ENCODE measurements at places on chromosomes 12 and 14.

GRCh38 chr12:109772622-109773321, 59.1 kb downstream of the FAM222A start:
- no peak for DNase-seq
- peaks cover 2% of the 10 kb centered on the region for H3K4me1 ChIP-seq
- no peak overlapping the region for H3K4me3 ChIP-seq
- H3K27ac ChIP-seq = no peak overlapping the region
- no peaks in the 10 kb centered on the region for H3K27me3 ChIP-seq
- no peaks in the 10 kb centered on the region for H3K36me3 ChIP-seq

DNA sequence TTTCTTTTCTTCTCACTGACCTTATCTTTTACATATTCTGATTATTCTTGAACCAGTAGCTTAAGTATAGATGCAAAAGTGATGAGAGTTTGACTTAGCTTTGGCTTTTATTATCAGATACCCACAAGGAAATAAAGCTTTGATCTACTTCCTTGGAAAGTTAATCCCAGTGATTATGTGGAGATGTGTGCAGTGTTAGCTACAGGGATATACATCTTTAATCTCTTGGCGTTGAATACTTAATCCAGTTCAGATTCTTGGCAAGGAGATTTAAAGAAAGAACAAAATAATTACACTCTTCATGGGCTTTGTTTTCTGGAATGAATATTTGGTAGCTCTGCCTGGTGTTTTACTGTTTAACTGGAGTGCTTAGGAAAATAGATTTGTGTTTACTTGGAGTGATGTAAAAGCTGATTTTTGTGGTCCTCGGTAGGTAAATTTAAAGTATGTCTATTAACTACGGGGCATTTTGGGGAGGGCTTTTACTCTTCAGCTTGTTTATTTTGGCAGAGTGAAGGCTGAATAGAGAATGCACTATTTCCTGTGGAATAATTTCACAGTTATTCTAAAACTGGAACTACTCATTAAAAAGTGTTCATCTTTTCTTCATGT, 150.1 kb upstream of the LRIG3 start:
- no peaks in the 10 kb centered on the region for H3K4me1 ChIP-seq
- H3K36me3 ChIP-seq = no peaks in the 10 kb centered on the region
- H3K27ac ChIP-seq = no peak overlapping the region
- no peaks in the 10 kb centered on the region for H3K27me3 ChIP-seq

DNA sequence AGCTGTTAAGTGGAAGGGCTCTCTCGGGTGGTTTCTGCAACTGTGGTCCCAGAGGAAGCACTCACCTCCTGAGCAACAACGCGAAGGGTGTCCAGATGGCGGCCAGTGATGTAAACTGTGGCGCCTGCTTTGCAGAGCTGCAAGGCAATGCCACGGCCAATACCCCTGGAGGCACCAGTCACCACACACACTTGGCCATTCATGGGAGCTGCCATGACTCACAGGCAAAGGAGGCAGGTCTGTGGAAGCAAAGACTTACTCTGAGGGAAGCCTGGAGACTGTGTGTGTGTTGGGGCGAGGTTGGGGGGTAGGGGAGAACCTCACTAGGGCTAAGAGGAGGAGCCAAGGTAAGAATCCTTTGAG, 707 bp downstream of the DHRS1 start:
- no peak overlapping the region for H3K27ac ChIP-seq
- DNase-seq = no peak
- H3K27me3 ChIP-seq = no peaks in the 10 kb centered on the region
- peaks cover 13% of the 10 kb centered on the region for H3K36me3 ChIP-seq
- peak overlapping the region; percentile 81 for H3K4me3 ChIP-seq
- H3K4me1 ChIP-seq = no peaks in the 10 kb centered on the region

- H3K4me1 ChIP-seq = peaks cover 2% of the 10 kb centered on the region
- H3K27me3 ChIP-seq = no peaks in the 10 kb centered on the region
- DNase-seq = no peak
- no peak overlapping the region for H3K4me3 ChIP-seq
- H3K27ac ChIP-seq = no peak overlapping the region
Observed at GRCh38 chr12:42648061-42648460, 58.5 kb upstream of the PRICKLE1 start.

DNA sequence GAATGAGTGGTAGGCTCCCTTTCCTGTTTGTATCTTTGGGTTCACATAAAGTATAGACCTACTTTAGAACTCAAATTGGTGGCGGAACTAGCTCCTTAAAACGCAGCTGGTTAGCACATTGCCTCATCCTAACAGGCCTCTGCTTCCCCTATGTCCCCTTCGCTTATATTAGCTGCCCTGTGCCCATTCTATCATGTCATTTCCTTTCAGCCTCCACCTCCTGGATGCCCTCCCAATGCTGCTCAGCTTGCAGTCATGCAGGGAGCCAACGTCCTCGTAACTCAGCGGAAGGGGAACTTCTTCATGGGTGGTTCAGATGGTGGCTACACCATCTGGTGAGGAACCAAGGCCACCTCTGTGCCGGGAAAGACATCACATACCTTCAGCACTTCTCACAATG, 3.5 kb downstream of the DAZAP2 start:
- H3K27me3 ChIP-seq = no peaks in the 10 kb centered on the region
- peaks cover 18% of the 10 kb centered on the region for H3K36me3 ChIP-seq
- no peak overlapping the region for H3K27ac ChIP-seq
- H3K4me3 ChIP-seq = no peak overlapping the region
- peaks cover 3% of the 10 kb centered on the region for H3K4me1 ChIP-seq
- no peak for DNase-seq

GRCh38 chr12:112870267-112870980, 36.3 kb upstream of the OAS1 start:
- H3K27me3 ChIP-seq = no peaks in the 10 kb centered on the region
- H3K36me3 ChIP-seq = no peaks in the 10 kb centered on the region
- H3K4me3 ChIP-seq = no peak overlapping the region

DNA sequence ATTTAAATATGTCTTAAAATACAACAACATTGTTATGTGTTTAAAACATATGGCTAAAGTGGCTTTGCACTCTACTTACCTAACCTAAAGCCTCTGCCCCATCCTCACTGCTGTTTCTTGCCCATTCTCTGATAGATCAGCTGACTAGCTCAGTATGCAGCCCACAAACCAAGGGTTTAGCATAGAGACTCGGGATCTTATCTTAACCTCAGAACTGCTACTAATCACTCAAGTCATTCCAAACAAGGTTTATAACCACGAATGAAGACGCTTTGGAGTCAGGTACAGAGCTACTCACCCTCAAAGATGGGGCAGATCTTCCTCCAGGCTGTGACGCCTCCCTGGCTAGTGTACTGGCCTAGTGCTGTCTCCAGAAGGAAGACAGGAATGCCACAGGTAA, 19.3 kb downstream of the SLC6A13 start:
- H3K36me3 ChIP-seq = no peaks in the 10 kb centered on the region
- H3K4me1 ChIP-seq = no peaks in the 10 kb centered on the region
- H3K4me3 ChIP-seq = no peak overlapping the region

DNA sequence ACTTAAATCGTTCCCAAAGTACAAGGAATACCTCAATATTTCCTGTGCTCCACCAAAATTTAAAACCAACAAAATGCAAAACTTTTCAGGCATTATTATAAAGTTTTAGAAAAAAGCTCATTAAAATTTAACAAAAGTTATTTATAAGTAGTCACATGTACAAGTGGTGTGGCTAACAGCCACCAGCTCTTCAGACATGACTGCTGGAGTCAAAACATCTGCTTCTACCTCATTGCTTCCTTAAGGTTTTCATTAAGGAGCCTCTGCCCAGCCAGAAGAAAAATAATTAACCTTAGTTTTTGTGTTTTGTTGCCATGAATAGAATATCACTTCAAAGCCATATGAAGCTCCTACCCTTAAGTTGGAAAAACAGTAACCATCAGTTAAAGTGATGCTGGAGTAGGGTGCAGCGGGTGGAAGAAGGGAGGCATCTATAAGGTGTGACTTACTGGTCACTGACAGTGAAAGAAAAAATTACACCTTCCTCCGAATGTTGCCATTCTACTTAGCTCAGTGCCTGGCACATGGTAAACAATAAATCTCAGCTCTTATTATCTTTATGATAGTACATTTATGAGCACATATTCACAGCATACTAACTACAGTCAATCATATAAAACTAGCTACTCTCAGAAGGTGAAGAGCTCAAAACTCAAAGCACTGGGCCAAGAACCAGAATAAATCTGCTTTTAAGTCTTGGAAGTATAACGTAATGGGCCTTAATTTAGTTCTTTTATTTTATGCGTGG, 57.7 kb downstream of the GALC start:
- H3K27me3 ChIP-seq = no peaks in the 10 kb centered on the region
- no peak overlapping the region for H3K27ac ChIP-seq
- H3K4me1 ChIP-seq = no peaks in the 10 kb centered on the region
- H3K36me3 ChIP-seq = no peaks in the 10 kb centered on the region

DNA sequence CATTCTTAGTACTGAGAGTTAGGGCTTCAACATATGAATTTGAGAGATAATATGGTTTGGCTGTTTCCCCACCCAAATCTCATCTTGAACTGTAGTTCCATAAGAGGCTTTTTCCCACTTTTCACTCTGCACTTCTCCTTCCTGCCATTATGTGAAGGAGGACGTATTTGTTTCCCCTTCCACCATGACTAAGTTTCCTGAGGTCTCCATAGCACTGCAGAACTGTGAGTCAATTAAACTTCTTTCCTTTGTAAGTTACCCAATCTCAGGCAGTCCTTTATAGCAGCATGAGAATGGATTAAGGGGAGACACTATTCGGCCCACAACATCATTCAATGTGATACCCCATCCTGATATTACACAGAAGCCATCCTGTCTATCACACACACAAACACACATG, 36.8 kb upstream of the ALG10B start:
- no peak overlapping the region for H3K27ac ChIP-seq
- no peak overlapping the region for H3K4me3 ChIP-seq
- no peaks in the 10 kb centered on the region for H3K36me3 ChIP-seq
- H3K4me1 ChIP-seq = no peaks in the 10 kb centered on the region

DNA sequence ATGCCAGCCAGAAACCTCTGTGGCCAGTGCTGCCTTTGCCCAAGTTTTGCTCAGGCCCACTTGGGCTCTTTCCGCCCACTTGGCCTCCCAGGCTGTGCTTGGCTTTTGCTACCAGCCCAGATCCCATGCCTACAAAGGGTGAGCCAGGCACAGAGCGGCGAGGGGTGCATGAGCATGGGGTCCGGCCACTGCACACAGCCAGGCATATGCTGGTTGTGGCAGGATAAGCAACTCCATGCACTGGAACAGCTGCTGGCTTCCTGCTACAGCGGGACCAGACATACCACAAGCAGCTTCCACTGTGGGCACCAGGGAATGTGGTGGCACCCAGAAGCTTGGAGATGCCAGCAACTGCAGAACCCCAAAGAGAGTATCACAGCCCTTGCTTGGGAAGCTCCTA, 45.7 kb upstream of the PRPF39 start:
- H3K4me1 ChIP-seq = no peaks in the 10 kb centered on the region
- DNase-seq = no peak
- no peak overlapping the region for H3K4me3 ChIP-seq
- H3K36me3 ChIP-seq = peaks cover 6% of the 10 kb centered on the region
- no peaks in the 10 kb centered on the region for H3K27me3 ChIP-seq

GRCh38 chr14:63345826-63346225, 27.1 kb upstream of the GPHB5 start:
- no peak overlapping the region for H3K27ac ChIP-seq
- no peak overlapping the region for H3K4me3 ChIP-seq
- H3K36me3 ChIP-seq = no peaks in the 10 kb centered on the region
- DNase-seq = no peak

DNA sequence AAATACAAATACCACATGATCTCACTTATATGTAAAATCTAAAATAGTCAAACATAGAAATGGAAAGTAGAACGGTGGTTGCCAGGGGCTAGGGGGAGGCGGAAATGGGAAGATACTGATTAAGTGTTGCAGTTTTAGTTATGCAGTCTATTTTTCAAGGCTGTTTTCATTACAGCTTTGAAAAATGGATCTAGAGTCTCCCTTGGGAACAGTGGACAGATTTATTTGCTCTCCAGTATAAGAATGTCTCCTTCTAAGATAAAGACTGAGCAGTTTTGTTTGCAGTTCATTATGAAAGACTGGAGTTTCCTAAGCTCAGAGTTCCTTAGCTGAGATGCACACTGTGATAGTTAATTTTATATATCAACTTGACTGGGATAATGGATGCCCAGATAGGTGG, 202.5 kb downstream of the KLHL28 start:
- no peak for DNase-seq
- H3K27me3 ChIP-seq = no peaks in the 10 kb centered on the region
- no peaks in the 10 kb centered on the region for H3K4me1 ChIP-seq
- no peaks in the 10 kb centered on the region for H3K36me3 ChIP-seq
- H3K4me3 ChIP-seq = no peak overlapping the region
- no peak overlapping the region for H3K27ac ChIP-seq

GRCh38 chr14:68479247-68479646, 313.6 kb downstream of the ZFP36L1 start:
- H3K4me3 ChIP-seq = no peak overlapping the region
- H3K27ac ChIP-seq = no peak overlapping the region
- H3K36me3 ChIP-seq = no peaks in the 10 kb centered on the region
- peaks cover 5% of the 10 kb centered on the region for H3K4me1 ChIP-seq
- no peaks in the 10 kb centered on the region for H3K27me3 ChIP-seq

DNA sequence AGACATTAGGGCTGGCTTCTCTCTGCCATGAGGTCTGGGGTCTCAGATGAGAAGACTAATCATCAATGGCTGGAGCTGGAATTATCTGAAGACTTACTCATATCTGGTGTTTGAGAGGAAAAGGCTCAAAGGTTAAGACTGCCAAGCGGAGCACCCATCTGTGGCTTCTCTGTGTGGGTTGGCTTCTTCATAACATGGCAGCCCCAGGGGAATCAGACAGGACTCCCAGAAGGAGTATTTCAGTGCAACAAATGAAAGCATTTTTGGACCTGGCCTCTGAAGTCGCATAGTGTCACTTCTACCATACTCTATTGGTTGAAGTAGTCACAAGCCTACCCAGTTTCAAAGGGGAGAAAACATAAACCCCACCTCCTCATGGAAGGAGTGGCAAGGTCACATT, 171.8 kb upstream of the KRR1 start:
- H3K4me3 ChIP-seq = no peak overlapping the region
- H3K36me3 ChIP-seq = no peaks in the 10 kb centered on the region
- no peak for DNase-seq

DNA sequence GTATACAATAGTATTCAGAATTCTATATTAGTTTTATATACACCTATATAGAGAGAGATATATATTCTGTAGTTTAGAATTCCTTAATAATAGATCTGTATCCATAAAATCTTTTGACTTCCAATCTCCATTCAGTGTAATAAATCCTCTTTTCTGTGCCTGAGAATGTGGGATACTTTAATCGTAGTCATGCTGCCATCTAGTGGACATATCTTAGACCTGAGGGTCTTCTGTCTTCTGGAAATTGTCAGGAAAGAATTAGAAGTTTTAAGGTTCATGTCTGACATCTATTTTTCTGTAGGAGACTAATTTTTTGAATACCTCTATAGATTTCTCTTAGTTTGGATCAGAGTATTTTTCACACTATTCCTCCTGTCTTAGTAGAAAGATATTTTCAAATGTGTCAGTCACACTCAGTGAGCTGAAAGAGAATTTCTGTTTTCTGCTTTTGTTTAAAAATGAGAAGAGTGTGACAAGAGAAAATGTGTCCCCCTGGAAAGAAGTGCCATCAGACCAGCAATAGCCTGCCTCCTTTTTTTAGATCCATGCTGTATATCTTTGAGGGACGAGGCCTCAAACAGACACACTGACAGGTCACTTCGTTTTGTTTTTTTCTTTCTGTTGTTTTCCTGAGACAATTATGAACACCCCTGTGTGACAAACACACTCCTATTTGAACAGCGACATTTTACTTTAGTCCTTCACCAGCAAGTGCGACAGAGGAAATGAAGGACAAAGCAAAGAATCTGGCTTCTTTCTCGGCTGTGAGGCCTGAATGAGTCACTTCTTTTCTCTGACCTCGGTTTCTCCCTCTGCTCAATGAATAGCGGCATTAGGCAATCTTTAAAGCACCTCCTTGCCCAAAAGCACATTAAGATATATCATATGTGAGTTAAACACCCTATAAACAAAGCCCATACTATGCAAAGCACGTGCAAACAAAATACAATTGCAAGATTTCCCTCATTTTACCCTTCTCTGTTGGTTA, 96.3 kb downstream of the GALC start:
- H3K27ac ChIP-seq = no peak overlapping the region
- H3K4me1 ChIP-seq = no peaks in the 10 kb centered on the region
- DNase-seq = peak; percentile 20

All from iPS DF 6.9 (cell line).